ENCODE measurements at places on chromosomes 3 and 15. TPM values are rescaled to one million over a fixed set of nuclear protein-coding genes. Genes with fewer than 3 reads are reported as not detected.

- DNase-seq, result no peak
Measured at GRCh38 chr3:186588632-186589031, 18.1 kb downstream of the DNAJB11 start.

The CLRN1 gene
- not detected for total RNA-seq

DNA sequence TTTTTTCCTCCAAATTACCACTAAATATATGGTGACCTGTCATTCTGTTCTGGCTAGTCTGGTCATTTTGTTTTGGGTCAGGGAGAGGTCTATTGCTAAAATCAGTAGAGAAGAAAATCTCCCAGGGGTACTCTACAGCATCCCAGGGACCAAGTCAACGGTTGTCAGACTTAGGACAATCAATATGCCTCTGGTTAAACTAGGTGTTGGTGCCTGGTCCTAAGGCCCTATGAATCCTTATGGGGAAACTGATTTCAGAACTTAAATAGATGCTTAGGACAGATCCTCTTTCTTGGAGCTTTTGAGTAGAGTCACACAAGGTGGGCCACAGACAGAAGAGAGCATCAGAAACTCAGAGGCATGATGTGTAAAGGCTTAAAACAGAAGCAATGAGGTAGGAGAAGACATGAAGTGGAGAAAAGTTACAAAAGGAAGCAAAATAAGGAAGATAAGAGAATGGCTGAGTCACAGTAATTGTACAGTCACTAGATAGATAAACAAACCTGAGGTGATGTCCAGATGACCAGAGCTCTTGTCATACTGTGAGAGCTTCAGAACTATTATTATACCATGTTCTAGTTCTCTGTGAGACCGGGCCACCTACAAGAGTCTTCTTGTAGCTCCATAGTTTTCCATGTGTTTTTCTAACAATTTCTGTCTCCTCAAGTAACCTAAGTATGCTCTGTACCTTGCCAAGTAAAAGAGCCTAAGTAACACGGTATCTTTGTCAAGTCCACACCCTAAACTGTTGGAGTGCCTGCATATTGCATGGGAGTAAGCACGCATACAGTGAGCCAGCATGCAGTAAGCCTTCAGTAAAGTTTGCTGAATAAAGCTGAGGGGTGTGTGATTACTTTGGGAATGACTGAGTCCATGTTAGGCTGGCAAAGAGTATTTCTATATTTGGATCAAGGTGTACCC, 44.6 kb upstream of the LEKR1 start:
- no peak for DNase-seq

- no peak for DNase-seq
Measured at GRCh38 chr15:63452552-63453136, 51.7 kb upstream of the USP3 start.

DNA sequence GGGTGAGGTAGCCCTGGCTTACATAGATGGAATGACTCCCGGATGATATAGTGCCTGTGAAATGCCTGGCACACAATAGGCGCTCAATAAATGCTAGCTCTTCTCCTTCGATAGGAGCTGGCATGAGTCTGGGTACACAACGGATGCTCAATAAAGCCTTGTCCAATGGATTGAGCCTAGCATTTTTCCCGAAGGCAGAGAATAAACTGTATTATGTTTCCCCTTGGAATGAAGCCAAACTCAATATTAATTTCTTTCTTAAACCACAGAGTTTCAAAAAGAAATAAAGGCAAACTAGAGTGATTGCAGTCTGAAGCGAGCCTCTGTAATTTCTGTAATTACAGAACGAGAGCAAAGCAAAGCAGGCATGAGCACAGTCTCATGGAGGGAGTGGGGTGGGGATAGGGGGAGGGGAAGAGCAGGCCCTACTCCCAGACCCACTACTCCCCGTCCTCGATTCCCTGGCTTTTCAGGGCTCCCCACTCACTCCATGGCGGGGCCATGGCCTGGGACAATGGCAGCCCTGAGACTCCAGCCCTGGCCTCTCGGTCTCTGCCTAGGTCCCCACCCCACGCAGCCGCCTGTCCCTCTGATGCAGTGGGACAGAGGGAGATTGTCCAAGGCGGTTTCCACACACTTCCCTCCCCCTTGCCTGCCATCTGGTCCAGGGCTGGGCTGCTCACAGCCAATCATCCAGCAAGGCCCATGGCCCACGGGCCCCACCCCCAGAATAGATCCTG, 18.0 kb downstream of the SLC6A1 start:
- no peak for DNase-seq

GRCh38 chr3:169090559-169090958, 573.0 kb downstream of the MECOM start:
- DNase-seq, result no peak

GRCh38 chr3:72317491-72317890, 530.8 kb downstream of the SHQ1 start:
- DNase-seq, result no peak

The EPHA3 gene
- total RNA-seq, result 3.5 TPM

The GPR171 gene
- not detected for total RNA-seq
